Ovary (tissue), 10 donors: ENCODE measurements at places on chromosomes 3 and 15. TPM values are rescaled to one million over a fixed set of nuclear protein-coding genes. Genes with fewer than 3 reads are reported as not detected.

- DNase-seq, result no peak
- no peaks in the 10 kb centered on the region for H3K27me3 ChIP-seq
- no peak overlapping the region for H3K27ac ChIP-seq
- no peak overlapping the region for H3K4me3 ChIP-seq
- H3K4me1 ChIP-seq, result no peaks in the 10 kb centered on the region
Measured at GRCh38 chr3:181336597-181336996, 347.1 kb upstream of the DNAJC19 start.

DNA sequence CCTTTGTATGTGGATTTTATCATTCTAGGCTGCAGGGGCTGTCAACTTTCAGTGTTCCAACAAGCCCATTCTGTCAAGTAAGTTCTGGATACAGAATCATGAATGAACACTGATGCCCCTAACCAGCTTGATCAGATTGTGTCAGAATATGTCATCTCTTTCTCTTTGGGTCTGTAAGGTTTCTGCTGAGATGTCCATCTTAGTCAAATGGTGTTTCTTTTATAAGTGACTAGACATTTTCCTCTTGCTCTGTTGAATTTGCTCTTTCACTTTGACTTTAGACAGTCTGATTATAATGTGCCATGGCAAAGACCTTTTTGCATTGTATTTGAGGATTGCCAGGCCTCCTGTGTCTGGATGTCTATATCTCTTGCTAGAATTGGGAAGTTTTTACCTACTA lies 660.9 kb upstream of the CBLB start:
- no peaks in the 10 kb centered on the region for H3K36me3 ChIP-seq
- DNase-seq, result no peak
- no peak overlapping the region for H3K27ac ChIP-seq
- no peaks in the 10 kb centered on the region for H3K27me3 ChIP-seq
- no peak overlapping the region for H3K4me3 ChIP-seq

GRCh38 chr3:135304378-135304777 lies 509.3 kb downstream of the EPHB1 start:
- no peaks in the 10 kb centered on the region for H3K36me3 ChIP-seq
- DNase-seq, result no peak
- no peak overlapping the region for H3K4me3 ChIP-seq
- H3K4me1 ChIP-seq, result no peaks in the 10 kb centered on the region
- no peak overlapping the region for H3K27ac ChIP-seq

DNA sequence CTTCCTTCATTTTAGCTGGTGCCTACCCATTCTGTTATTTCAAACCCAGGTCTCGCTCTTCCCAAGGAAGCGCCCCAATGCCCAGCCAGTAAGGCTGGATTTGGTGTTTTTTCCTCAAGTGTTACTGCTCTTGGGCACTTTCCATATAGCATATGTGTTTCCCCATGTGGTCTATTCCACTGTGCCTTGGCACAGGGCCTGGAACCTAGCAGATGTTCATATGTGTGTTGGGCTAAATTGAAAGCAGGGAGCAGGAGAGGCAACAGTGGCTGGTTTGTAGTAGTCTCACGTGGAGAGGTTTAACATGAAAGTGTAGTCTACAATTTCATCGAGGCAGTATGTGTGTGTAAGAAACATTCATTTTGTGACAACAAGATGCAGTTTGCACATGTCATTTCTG lies 48.2 kb upstream of the TEX264 start:
- H3K36me3 ChIP-seq, result no peaks in the 10 kb centered on the region
- H3K4me3 ChIP-seq, result no peak overlapping the region
- peaks cover 14% of the 10 kb centered on the region for H3K4me1 ChIP-seq
- no peak overlapping the region for H3K27ac ChIP-seq

DNA sequence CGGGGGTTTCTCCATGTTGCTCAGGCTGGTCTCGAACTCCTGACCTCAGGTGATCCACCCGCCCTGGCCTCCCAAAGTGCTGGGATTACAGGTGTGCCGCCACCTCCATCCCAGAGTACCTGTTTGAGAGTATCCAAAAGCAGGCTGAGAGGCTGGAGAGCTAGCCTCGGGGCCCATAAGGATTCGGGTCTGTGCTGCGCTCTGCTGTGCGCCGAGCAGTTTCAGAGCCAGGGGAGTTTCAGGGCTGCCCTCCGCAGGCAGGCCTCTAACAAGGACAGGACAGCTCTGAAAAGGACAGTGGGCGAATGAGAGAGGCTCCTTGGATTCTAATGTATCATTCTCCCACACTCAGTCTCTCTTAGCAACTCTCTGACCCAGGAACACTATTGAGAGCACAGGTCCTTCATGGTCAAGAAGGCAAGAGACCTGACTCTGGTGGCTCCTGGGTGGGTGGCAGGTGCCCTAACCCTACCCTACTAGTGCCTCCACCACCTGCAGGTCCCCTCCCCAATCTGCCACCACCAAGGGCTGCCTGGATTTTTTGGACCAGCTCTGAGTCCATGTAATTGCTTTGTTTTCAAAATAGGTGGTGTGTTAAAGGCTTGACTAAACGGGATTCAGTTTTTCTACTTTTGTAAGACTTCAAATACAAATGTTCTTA lies 27.8 kb downstream of the MAGEF1 start:
- peaks cover 15% of the 10 kb centered on the region for H3K4me1 ChIP-seq
- no peaks in the 10 kb centered on the region for H3K36me3 ChIP-seq
- DNase-seq, result no peak
- no peaks in the 10 kb centered on the region for H3K27me3 ChIP-seq
- H3K4me3 ChIP-seq, result no peak overlapping the region
- no peak overlapping the region for H3K27ac ChIP-seq

GRCh38 chr3:43171748-43172147 lies 65.9 kb upstream of the POMGNT2 start:
- H3K36me3 ChIP-seq, result no peaks in the 10 kb centered on the region
- H3K4me3 ChIP-seq, result no peak overlapping the region

- no peak overlapping the region for H3K27ac ChIP-seq
- DNase-seq, result no peak
- H3K27me3 ChIP-seq, result no peaks in the 10 kb centered on the region
- H3K36me3 ChIP-seq, result no peaks in the 10 kb centered on the region
- no peaks in the 10 kb centered on the region for H3K4me1 ChIP-seq
Measured at GRCh38 chr3:188727052-188727451, 444.7 kb upstream of the TPRG1 start.

GRCh38 chr15:29825227-29825626 lies 3.0 kb upstream of the TJP1 start:
- no peaks in the 10 kb centered on the region for H3K36me3 ChIP-seq
- no peaks in the 10 kb centered on the region for H3K27me3 ChIP-seq
- peaks cover 4% of the 10 kb centered on the region for H3K4me1 ChIP-seq
- H3K4me3 ChIP-seq, result no peak overlapping the region
- H3K27ac ChIP-seq, result no peak overlapping the region
- no peak for DNase-seq

UNC13C gene
- total RNA-seq, result 1.3 TPM

CAPN3 gene
- total RNA-seq, result 6.4 TPM

GRCh38 chr3:147846293-147846692 lies 437.1 kb downstream of the ZIC1 start:
- no peak overlapping the region for H3K27ac ChIP-seq
- no peaks in the 10 kb centered on the region for H3K4me1 ChIP-seq
- no peaks in the 10 kb centered on the region for H3K27me3 ChIP-seq
- no peaks in the 10 kb centered on the region for H3K36me3 ChIP-seq
